ENCODE measurements at places on chromosomes 13 and 19.

GRCh38 chr19:33389421-33390100 is 16.1 kb downstream of the CEBPG start:
- H3K27me3 ChIP-seq: no peaks in the 10 kb centered on the region
- peaks cover 4% of the 10 kb centered on the region for H3K4me1 ChIP-seq
- H3K4me3 ChIP-seq: no peak overlapping the region
- H3K27ac ChIP-seq: no peak overlapping the region
- DNase-seq: no peak

DNA sequence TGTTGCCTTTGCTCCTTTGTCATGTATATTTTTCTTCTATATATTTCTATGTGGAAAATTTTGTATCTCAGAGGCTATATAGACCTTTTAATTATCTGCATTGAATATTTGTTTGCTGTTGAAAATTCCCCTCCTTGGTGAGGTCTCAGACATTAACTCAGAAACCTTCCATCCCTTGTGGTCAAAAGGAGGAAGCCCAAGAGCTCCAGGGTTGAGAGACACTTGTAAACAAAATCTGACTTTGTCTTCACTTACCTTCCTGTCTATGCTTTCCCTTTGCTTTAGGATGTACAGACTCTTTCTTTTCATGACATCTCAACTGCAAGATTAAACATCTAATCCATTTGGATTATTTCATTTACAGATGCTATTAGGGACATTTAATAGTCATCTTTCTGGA is 157.5 kb downstream of the PCDH20 start:
- no peaks in the 10 kb centered on the region for H3K4me1 ChIP-seq
- H3K4me3 ChIP-seq: no peak overlapping the region
- no peak overlapping the region for H3K27ac ChIP-seq
- H3K36me3 ChIP-seq: no peaks in the 10 kb centered on the region
- no peaks in the 10 kb centered on the region for H3K27me3 ChIP-seq
- no peak for DNase-seq

- no peak overlapping the region for H3K27ac ChIP-seq
- H3K4me3 ChIP-seq: no peak overlapping the region
- H3K36me3 ChIP-seq: no peaks in the 10 kb centered on the region
Observed at GRCh38 chr13:92769046-92769445, 457.6 kb upstream of the GPC6 start.

DNA sequence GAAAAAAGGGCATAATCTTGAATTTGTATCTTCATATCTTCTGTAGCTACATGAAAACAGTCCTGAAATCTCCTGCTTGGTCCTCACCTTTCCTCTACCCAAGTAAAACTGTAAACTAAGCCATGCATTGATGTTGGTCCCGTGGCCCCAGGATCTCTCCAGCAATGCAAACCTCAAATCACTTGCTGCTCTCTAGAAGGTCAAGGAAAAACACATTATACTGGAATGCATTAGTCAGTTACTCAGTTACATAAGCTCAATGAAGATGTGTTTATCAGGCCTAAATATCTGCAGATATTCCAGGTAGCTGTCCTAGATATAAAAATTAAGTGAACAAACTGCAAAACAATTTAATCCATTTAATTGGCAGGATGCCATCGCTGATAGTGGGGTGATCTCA is 261.8 kb downstream of the ABCC4 start:
- no peak for DNase-seq
- no peak overlapping the region for H3K27ac ChIP-seq
- no peaks in the 10 kb centered on the region for H3K4me1 ChIP-seq
- H3K4me3 ChIP-seq: no peak overlapping the region
- no peaks in the 10 kb centered on the region for H3K27me3 ChIP-seq

DNA sequence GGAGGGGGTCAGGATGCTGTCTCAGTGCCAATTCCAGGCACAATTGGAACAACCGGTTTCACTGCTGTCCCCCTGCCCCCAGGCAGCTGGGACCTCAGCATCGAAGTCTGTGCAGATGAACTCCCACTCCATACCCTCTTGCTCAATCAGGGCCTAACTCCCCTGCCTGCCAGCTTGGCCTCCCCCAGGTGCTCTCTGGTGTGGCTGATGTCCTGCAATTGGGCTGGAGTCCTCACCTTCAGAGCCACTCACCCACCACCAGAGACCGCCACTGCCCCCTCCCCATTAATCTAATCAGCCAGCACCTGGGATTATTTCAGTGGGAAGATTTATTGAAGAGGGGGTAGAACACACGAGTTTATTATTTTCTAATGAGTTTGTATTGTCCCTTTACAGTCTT is 118.8 kb downstream of the MIPEP start:
- peak overlapping the region; percentile 1 for H3K27ac ChIP-seq
- peaks cover 15% of the 10 kb centered on the region for H3K4me1 ChIP-seq
- peaks cover 2% of the 10 kb centered on the region for H3K36me3 ChIP-seq
- H3K27me3 ChIP-seq: no peaks in the 10 kb centered on the region
- H3K4me3 ChIP-seq: no peak overlapping the region
- no peak for DNase-seq

- H3K27me3 ChIP-seq: no peaks in the 10 kb centered on the region
- peak overlapping the region; percentile 100 for H3K27ac ChIP-seq
- H3K4me3 ChIP-seq: peak overlapping the region; percentile 95
- H3K36me3 ChIP-seq: peaks cover 17% of the 10 kb centered on the region
- no peak for DNase-seq
Observed at GRCh38 chr19:41265395-41266153, 1.4 kb downstream of the HNRNPUL1 start.

GRCh38 chr13:73248711-73249580 is 190.1 kb downstream of the KLF5 start:
- no peak overlapping the region for H3K27ac ChIP-seq
- no peaks in the 10 kb centered on the region for H3K36me3 ChIP-seq
- no peaks in the 10 kb centered on the region for H3K27me3 ChIP-seq
- no peak overlapping the region for H3K4me3 ChIP-seq
- peaks cover 3% of the 10 kb centered on the region for H3K4me1 ChIP-seq
- no peak for DNase-seq

DNA sequence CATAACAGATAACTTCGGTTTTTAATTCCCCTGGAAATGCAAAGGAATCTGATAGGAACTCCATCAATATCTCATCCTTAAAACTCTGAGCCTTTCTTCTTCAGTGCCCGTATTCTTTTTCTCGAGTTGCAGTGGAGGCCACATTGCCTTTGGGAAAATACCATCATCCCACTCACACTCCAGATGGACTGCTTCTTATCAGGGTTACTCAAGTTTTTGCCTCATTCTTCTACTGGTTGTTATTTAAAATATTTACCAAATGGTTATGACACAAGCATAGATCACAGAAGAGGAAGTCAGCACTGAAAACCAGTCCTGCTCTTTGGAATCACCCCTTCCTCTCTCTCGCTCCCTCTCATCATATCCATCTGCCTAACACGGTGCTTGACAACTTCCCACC is 1020.5 kb upstream of the SLC10A2 start:
- no peaks in the 10 kb centered on the region for H3K4me1 ChIP-seq
- H3K4me3 ChIP-seq: no peak overlapping the region
- no peak for DNase-seq
- H3K27me3 ChIP-seq: no peaks in the 10 kb centered on the region
- no peaks in the 10 kb centered on the region for H3K36me3 ChIP-seq

DNA sequence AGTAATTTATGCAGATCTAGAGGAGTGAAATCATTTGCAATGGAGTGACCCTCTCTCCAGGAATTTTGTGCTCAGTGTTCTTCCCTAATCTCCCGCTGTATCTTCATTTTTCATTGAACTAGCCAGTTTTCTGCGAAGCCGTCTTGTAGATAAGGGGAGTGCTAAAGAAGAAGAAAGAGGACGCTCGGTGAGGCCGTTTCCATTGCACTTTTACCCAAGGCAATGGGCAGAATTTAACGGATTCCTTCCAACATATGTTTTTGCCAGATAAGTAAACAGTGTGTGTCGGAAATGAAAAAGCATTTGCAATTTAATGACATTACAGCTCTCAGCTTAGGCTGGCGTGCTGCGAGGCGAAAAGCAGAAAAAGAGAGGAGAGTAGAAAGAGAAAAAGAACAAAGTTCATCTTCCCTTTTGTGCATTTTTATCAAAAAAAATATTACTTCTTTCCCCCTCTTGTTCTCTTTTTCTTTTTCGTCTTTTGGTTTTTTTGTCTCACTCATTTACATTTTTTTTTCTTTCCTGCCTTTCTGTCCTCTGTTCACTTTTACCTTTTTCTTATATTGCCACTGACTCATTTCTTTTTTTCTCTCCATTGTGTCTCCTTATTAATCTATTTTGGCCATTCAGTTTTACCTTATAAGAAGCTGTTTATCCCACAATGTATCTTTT is 49.9 kb downstream of the SOX21 start:
- no peak for DNase-seq
- no peak overlapping the region for H3K4me3 ChIP-seq
- peaks cover 4% of the 10 kb centered on the region for H3K4me1 ChIP-seq

DNA sequence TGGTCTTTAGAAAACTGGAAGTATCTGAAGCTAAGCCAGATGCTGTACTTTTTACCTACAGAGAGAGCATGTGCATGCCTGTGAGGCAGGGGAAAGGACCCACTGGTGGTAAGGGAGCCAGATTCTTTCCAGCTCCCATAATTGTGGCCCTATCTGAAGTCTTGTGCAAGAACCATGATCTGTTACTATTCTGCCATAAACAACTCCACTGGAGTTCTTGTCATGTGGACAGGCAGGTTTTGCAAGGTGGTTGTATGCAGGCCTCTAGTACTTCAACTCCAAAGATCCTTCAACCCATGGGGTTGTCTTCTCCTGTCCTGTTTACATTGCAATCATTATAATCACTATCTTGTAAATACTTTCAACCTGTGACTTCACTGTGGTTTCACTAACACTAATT is 14.1 kb downstream of the PROSER1 start:
- peaks cover 5% of the 10 kb centered on the region for H3K36me3 ChIP-seq
- no peak overlapping the region for H3K4me3 ChIP-seq
- H3K27me3 ChIP-seq: no peaks in the 10 kb centered on the region
- H3K4me1 ChIP-seq: peaks cover 4% of the 10 kb centered on the region

- no peak overlapping the region for H3K4me3 ChIP-seq
- no peaks in the 10 kb centered on the region for H3K27me3 ChIP-seq
- H3K4me1 ChIP-seq: no peaks in the 10 kb centered on the region
- H3K36me3 ChIP-seq: no peaks in the 10 kb centered on the region
Observed at GRCh38 chr13:105311094-105311493, 1224.4 kb downstream of the EFNB2 start.

- no peak for DNase-seq
- peaks cover 29% of the 10 kb centered on the region for H3K4me1 ChIP-seq
- H3K4me3 ChIP-seq: no peak overlapping the region
- peaks cover 6% of the 10 kb centered on the region for H3K36me3 ChIP-seq
- no peaks in the 10 kb centered on the region for H3K27me3 ChIP-seq
- no peak overlapping the region for H3K27ac ChIP-seq
Observed at GRCh38 chr19:42455621-42456081, 12.9 kb upstream of the CXCL17 start.

DNA sequence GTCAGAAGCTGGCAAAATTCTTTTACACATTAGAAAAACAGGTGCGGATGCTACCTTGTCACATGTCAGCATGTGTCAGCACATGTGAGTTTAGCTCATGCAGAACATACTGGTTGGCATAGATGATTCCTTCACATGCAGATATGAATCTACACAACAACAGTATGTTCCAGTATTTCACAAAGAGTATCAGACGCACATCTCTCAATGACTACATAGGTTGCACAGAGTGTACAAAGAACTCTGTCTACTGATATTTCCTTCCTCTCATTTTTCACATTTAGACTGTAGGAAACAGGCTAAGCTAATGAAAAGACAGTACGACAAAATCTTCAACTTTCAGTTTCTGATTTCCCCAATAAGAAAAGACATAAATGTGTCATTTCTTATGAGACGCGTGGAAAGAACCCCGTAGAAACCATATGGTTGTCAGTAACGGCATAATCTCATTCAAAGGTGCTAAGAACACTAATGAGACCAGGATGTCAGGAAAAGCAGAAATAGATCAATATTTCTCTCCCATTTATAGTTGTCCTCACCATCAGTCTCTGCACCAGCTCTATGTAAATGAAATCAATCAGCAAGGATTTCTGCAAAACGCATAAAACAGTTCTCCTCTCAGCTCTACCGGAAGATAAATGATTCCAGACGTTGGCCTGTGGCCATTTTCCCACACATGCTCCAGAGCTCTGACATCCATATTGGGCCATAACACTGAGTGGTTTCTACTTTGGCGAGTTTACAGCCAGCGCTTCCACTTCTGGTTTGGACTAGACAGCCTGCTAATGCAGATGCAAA is 81.2 kb downstream of the STARD13 start:
- H3K27me3 ChIP-seq: peaks cover 62% of the 10 kb centered on the region
- H3K36me3 ChIP-seq: no peaks in the 10 kb centered on the region
- no peak overlapping the region for H3K4me3 ChIP-seq
- no peak for DNase-seq
- peaks cover 10% of the 10 kb centered on the region for H3K4me1 ChIP-seq

- H3K4me1 ChIP-seq: no peaks in the 10 kb centered on the region
- H3K36me3 ChIP-seq: no peaks in the 10 kb centered on the region
- no peak overlapping the region for H3K4me3 ChIP-seq
- H3K27ac ChIP-seq: no peak overlapping the region
- DNase-seq: no peak
- H3K27me3 ChIP-seq: no peaks in the 10 kb centered on the region
Observed at GRCh38 chr13:70183041-70183440, 74.8 kb upstream of the KLHL1 start.

GRCh38 chr19:35433448-35433847 is 14.6 kb upstream of the FFAR2 start:
- no peak overlapping the region for H3K27ac ChIP-seq
- DNase-seq: no peak
- no peak overlapping the region for H3K4me3 ChIP-seq
- no peaks in the 10 kb centered on the region for H3K27me3 ChIP-seq
- peaks cover 12% of the 10 kb centered on the region for H3K4me1 ChIP-seq
- peaks cover 4% of the 10 kb centered on the region for H3K36me3 ChIP-seq

- DNase-seq: no peak
- no peaks in the 10 kb centered on the region for H3K27me3 ChIP-seq
- H3K4me1 ChIP-seq: peaks cover 19% of the 10 kb centered on the region
Observed at GRCh38 chr19:46791944-46792343, 3.5 kb upstream of the SLC1A5 start.

GRCh38 chr13:72886272-72887067 is 104.5 kb downstream of the PIBF1 start:
- H3K36me3 ChIP-seq: no peaks in the 10 kb centered on the region
- no peak overlapping the region for H3K4me3 ChIP-seq
- peaks cover 5% of the 10 kb centered on the region for H3K4me1 ChIP-seq
- H3K27me3 ChIP-seq: no peaks in the 10 kb centered on the region

DNA sequence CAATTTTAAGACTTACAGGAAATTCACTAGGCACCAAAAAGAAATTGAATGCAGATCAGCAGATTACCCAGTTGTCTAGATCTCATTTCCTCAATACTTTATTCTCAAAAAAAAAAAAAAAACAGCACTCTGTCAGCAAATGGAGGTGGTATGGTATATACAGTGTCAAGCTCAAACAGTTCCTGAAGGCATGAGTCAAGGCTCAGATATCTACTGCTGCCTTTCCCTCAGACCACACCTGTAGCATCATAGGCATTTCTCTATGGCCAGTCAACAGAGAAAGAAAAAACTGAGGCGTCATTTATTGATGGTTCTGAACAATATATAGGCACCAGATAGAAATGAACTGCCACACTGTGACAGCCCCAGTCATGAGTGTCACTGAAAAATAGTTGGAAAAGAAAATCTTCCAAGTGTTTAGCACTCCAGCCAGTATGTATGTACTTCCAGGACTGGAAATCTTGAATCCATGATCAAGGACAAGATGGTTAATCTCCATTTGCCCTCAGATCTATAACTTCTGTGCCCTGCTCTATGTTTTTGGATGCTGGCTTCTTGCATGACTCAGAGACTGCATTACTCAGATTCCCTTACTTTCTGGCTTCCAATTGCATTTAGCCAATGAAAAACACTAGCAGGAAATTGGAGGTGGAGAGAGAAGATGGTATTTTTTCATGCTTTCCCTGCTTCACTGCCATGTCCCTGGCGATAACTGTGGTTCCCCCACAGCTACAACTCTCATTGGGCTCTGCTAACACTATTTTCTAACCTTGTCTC is 8.4 kb upstream of the COG3 start:
- H3K27ac ChIP-seq: no peak overlapping the region
- no peaks in the 10 kb centered on the region for H3K27me3 ChIP-seq
- peaks cover 5% of the 10 kb centered on the region for H3K36me3 ChIP-seq
- DNase-seq: no peak

Data from T-helper 17 cell (primary cell).